ENCODE measurements at places on chromosomes 2 and 18.

DNA sequence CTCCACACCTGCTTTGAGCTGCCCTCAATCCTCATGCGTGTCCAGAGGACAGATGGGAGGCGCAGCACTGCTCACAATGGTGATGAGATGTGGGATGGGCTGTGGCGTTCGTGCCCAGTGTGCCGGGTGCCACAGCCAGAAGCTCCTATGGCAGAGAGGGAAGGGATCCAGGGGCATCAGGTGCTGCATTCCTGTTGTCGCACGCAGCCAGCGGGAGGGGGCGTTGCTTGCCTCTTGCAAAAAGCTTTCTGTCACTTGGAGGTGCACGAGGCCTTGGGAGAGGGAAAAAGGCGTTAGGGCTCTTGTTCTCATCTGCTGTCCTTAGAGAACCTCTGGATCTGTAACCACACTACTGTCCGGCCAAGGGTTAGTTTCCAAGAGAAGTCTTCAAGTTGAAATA, 29.2 kb upstream of the ALLC start:
- no peak for DNase-seq

GRCh38 chr2:26590508-26590907, 50.7 kb downstream of the CIB4 start:
- DNase-seq: no peak

- no peak for DNase-seq
These were observed 250.2 kb upstream of the RAB12 start for GRCh38 chr18:8359076-8359475.

GRCh38 chr18:10113121-10114022, 199.6 kb downstream of the VAPA start:
- DNase-seq: no peak

DNA sequence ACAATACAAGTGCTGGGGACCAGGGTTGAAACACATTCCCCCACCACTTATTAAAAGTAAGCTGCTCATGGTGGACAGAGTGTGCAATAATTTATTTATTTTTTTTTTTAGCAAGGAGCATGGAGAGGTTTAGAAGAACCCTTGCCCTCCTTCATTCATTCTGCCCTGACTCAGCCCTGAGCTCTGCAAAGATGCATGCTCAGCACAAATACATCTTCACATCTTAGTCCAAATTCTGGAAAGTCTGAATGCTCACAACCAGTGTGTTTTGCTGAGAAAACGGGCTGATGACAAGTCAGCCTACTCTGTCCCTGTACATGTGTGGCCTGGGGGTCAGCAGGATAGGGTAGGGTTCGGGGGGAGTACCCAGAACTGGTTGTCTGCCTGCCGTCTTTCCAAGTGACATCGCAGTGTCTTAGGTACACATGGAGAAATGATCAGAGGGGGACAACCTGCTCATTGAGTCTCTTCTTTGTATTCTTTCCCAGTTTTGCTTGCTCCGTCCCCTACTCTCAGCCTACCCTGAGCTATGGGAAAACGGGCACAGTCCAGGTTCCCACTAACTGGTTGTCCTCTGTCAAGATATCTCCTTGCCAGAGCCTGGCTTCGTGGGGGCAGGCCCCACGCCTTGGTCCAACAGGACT, 76.4 kb downstream of the ADD2 start:
- no peak for DNase-seq

GRCh38 chr2:185215497-185215896, 523.1 kb upstream of the FSIP2 start:
- no peak for DNase-seq

DNA sequence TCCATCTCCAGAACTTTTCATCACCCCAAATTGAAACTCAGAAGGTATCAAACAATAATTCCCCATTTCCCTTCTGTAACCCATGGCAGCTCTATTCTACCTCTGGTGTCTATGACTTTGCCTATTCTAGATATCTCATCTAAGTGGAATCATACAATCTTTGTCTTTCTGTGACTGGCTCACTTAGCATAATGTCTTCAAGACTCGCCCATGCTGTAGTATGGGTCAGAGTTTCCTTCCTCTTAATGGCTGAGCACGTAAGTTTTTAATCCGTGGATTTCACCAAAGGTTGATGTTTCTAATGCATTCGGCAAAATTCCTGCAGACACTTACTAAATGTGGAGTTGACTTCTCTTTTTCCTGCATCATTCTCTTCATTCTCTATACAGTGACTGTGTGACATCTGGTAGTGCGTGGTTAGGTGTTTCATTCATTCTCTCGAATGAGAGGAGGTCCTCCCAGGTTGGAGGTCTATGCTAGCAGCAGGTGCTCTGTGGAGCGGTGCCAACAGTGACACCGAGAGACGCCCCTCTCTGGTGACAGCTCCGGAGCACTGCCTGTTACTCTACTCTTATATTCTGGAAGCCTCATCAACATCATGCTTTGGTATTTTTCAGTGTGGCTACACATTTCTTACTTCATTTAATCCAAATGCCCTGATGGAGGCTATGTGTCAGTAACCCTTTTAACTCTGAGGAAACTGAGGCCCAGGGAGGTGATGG, 50.1 kb downstream of the ATOH8 start:
- no peak for DNase-seq

All from naive B cell (primary cell).